ENCODE measurements at places on chromosomes 2 and 18.

DNA sequence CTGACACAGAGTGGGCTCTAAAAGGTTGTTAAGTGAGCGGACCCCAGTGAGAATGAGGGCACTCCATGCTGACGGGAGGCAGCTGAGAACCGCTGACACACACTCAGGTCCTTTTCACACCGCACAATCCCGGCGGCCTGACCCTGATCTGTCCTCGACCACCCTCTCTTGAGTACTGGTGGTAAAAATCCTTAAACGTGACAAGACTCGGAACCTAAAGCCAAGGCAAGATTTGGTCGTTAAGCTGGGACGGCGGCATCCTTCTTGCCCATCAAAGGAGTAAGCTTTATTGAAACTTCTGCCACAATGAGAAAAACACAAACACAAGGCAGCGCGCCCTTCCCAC lies 569 bp downstream of the TMX3 start:
- DNase-seq, result no peak

DNA sequence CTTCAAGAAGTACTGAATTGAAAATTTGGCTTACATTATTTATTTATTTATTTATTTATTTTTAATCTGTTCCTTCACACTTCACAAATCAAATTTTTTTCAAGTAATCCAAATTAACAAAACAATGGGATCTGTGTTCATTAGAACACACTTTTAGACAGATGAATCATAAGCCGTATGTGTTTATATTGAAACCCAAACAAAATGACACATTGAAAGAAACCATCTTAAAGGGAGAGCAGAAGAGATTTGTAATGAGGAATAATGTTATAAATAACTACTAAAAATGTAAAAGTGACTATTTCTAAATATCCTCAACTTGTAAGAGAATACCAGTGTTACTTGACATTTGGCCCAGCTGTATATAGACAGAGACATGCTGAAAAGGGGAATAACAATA lies 991.0 kb upstream of the CHAC2 start:
- no peak for DNase-seq

DNA sequence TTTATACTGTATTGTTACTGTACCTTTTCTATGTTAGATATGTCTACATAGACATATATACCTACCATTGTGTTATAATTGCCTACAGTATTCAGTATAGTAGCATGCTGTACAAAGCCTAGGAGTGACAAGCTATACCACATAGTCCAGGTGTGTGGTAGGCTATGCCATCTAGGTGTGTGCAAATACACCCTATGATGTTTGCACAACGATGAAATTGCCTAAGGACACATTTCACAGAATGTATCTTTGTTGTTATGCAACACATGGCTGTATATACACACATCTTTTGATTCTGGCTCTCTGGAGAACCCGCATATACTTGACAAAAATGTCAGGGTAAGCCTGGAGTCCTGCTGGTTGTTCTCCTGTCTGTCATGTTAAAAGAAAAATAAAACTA lies 85.1 kb downstream of the BCL2L11 start:
- no peak for DNase-seq

DNA sequence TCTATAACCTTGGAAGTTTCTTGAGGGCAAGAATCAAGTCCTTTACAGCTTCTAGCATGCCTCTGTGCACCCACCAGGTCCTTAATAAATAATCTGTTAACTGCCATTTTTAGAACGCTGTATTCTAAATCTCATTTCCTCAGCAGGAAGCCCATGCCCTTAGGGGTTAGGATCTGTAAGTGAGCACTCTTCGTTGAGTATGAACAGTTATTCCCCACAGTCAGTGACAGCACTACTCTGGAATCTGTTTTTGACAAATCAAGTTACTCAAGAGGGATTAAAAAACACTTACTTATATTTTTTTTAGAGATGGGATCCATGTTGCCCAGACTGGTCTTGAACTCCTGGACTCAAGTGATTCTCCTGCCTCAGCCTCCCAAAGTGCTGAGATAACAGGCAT lies 14.6 kb downstream of the PAIP2B start:
- no peak for DNase-seq

DNA sequence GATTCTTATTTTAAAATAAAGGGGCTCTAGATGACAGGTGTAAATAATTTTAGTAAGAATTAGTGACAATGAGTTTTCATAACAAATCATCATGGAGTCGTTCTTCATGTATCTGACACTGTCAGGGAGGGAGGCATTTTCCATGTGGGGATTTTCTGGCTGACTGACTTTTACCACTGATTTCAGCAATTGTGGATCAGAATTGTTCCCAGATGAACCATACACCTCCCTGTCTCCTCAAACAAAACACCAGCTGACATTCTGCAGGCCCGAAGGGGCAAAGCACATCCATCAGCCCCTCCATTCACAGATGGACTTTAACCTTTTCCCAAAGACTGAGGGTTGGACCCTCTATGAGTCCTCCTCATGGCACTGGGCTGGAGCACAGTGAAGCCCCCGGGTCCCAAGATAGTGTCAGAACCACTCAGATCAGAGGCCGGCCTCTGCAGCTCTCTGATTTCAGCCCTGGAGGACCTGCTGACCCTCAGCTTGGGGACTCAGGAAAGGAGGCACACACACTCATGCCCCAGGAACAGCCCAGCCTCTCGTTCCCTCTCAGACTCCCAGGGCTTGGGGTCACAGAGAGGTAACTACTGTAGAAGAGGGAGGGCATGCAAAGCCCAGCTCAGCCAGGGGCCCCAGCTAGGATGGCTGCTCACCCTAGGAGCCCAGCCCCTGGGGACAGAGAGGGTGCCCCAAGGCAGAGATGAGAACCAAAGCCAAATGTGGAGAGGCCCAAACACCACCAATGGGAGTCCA lies 43.2 kb upstream of the LOXHD1 start:
- no peak for DNase-seq

- no peak for DNase-seq
These were observed 330.5 kb downstream of the FIGN start for GRCh38 chr2:163405298-163405697.

GRCh38 chr2:105929516-105929915 lies 184.8 kb downstream of the NCK2 start:
- DNase-seq, result no peak

DNA sequence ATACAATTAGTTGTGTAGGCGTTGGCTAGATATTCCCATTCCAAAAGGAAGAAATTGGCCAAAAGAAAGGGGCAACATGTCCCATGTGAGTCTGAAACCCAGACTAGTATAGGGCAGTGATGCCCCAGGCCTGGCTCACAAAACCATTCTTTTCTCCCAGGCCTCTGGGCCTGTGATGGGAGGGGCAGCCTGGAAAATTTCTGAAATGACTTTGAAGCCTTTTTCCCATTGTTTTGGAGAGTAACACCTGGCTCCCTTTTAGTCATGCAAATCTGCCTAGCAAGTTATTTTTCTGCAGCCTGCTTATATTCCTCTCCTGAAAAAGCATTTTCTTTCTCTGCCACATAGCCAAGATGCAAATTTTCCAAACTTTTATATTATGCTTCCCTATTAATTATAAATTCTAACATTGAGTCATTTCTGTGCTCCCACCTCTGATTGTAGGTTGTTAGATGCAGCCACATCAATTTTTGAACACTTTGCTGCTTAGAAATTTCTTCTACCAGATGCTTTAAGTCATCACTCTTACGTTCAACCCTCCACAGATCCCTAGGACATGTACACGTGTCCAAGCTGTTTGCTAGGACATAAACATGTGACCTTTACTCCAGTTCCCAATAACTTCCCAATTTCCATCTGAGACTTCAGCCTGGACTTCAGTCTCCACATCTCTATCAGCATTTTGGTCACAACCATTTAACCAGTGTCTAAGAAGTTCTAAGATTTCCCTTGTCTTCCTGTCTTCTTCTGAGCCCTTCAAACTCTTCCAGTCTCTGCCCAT lies 76.1 kb upstream of the MC4R start:
- DNase-seq, result no peak

GRCh38 chr2:149716687-149717086 lies 129.1 kb upstream of the MMADHC start:
- DNase-seq, result no peak

- DNase-seq, result no peak
These were observed 34.1 kb upstream of the SLC39A10 start for GRCh38 chr2:195622966-195623365.

DNA sequence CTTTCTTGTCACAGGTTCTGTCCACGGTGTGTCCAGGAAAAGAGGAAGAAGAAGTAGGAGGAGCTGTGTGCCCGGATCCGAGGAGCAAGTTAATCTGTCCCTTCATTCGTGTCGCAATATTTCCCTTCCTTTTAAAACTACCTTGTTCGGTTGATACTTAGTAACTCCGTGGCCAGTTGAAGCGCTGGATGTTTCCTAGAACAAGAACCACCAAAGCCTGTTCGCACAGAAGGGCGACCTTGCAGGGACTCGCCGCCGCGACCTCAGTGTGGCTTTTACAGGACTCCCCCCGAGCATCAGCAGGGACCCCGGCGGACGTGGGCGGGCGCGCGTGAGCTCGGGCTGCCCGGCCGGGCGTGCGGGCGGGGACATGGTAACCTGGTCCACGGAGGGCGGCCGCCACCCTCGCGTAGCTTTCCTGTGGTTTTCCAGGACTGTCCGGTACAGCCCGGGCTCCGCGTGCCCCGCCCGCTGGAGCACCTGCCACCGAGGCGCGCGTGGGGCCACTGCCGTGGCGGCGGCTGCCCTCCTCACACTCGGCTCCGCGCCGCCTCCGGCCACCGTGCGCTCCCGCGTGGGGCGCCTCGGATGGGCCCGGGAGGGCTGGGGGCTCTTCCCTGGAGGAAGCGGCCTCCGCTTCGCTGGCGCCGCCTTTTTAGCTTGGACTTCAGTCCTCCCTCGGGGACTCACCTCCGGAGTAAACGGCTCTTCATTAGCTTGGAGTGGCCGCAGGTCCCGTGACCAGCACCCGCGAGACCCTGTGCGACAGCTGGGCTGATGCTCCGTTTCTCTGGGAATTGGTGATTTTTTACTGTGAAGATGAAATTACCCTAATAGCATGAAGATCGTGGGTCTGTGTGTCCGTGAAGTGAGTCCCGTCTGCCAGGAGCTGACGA lies 9.2 kb upstream of the D2HGDH start:
- no peak for DNase-seq

DNA sequence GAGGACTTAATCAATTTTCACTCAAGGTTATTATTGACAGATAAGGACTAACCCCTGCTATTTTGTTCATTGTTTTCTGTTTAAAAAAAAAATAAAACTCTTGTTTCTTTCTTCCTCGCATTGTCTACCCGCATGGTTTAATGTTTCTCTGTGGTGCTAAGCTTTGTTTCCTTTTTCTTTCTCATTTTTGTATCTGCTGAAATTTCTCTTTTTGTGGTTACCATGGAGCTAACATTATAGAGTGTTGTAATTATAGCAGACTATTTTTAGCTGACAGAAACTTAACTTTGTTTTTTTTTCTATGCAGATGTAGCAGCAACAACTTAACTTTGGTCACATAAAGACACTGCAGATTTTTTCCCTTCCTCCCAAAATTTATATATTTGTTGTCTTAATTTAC lies 43.1 kb upstream of the CHN1 start:
- no peak for DNase-seq

GRCh38 chr2:71976685-71977084 lies 171.0 kb downstream of the CYP26B1 start:
- DNase-seq, result no peak
